Kidney (tissue), 22 donors: ENCODE measurements at places on chromosomes 7 and 10. TPM values are rescaled to one million over a fixed set of nuclear protein-coding genes. Genes with fewer than 3 reads are reported as not detected.

- no peak for DNase-seq
Observed at GRCh38 chr10:132413226-132414205, 16.5 kb downstream of the PWWP2B start.

DNA sequence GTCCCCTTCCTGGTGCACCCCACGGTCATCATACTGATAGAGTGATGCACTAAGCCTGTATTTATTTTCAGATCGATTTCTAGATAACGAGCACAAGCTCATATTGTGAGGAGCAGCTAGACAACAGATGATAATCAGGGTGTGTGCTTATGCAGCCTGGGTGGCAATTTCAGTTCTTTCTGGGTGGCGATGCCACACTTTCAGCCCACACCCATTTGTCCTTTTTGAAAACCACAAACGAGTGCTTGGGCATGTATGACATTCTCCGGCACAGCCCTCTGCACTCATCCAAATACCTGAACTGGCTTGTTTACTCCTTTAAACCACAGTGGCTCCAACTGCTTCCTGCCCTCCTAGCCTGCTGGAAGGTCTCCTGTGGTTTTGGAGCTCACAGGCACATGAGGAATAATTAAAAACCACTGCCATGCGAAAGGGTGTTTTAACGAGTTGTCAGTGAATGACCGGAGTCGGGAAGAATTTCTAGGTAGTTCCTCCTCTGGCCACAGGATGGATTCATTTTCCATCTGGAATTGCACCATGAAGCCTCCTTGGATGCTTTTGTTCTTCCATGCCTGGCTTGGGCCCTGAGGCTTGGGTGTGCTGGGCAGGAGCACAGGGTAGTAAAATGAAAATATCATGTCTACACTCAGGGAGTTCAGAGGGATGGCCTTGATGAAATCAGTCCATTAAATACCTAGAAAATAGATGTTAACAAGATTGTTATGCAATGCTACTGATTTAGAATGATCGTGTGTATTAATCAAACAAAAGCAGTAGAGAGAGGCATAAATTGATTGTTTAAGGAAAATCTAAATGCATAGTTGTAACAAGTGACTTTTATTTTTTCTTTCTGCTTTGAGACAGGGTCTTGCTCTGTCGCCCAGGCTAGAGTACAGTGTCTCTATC lies 52.4 kb upstream of the ITGB1 start:
- no peak for DNase-seq

UPK3B gene
- total RNA-seq, result 1.9 TPM

NPY4R2 gene
- not detected for total RNA-seq

HOXA5 gene
- 38.0 TPM for total RNA-seq

SYNPO2L gene
- total RNA-seq, result 0.38 TPM

SYPL1 gene
- 111 TPM for total RNA-seq

DNA sequence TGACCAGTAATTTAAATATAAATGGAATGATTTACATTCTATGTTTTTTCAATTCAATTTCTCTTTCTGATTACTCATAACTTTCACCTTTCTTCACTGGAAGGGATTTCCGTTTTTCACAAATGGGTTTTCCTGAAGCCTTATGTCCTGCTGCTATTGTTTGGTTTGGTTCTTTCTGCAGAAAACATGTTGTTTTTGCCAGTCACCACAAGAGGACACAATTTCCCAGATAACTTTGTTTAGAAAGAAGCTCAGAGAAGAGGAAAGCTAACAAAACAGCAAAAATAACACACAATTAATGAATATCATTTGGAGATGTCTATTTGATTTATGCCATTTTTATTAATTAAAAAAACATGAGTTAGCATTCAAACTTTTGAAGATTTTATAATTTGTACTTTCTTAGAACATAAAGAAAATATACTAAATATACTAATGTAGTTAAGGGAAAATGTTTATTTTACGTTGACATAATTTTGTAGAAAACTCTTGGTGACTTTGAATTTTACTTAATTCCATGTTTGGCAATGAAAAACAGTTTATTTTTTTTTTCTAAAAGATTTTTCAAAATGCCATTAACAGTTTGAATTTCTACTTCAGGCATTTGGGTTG lies 4.6 kb upstream of the TWIST1 start:
- DNase-seq, result no peak

DNA sequence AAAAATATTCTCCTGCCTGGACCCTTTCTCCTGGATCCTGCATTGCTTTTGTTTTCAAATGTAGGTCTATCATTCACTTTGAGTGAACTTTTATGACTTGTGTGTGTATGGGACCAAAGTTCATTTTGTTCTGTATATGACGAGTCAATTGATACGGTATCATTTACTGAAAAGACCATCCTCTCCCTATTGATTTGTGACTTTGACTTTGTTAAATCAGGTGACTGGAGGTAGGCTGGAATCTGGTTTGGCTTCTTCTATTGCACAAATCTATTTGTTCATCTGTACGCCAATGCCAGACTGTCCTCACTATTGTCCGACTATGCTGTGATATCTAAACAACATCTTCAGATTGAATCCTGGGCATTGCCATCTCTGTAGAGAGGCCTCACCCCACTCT lies 5.3 kb upstream of the ARMS2 start:
- no peak for DNase-seq

DNA sequence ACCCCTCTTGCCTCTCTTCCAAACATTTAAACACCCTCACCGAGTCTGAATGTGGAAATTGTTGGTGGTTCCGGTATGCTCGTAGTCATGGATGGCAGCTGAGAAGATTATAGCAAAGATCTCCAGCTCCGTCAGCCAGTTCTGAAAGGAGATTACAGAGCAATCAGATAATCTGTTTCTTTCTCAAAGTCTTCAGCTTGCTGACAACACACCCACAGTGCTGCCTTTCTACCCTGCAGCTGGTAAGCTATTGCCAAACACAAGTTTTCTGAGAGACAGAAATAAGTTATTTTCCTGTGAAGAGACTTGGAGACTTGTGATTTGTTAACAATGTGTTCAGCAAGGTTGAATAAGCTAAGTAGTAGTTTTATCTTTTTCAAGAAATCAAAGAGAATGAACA lies 163.6 kb downstream of the PPP1R17 start:
- DNase-seq, result no peak

HEPACAM2 gene
- 2.5 TPM for total RNA-seq

- DNase-seq, result no peak
Observed at GRCh38 chr7:33251301-33251700, 121.9 kb downstream of the BBS9 start.

- no peak for DNase-seq
Observed at GRCh38 chr7:47738563-47739166, 156.8 kb upstream of the TNS3 start.

- DNase-seq, result no peak
Observed at GRCh38 chr7:134709197-134709596, 62.5 kb downstream of the BPGM start.

- DNase-seq, result no peak
Observed at GRCh38 chr7:14937581-14937980, 35.0 kb upstream of the DGKB start.

GRCh38 chr10:46555366-46555712 lies 1.1 kb downstream of the GPRIN2 start:
- DNase-seq, result no peak

GRM3 gene
- not detected for total RNA-seq

- DNase-seq, result no peak
Observed at GRCh38 chr10:86017841-86018734, 348.5 kb downstream of the GRID1 start.

- DNase-seq, result no peak
Observed at GRCh38 chr7:36265680-36266079, 112.6 kb downstream of the EEPD1 start.

- no peak for DNase-seq
Observed at GRCh38 chr10:52563360-52563759, 209.2 kb downstream of the MBL2 start.

- DNase-seq, result peak; percentile 90
Observed at GRCh38 chr7:1290026-1290678, 57.5 kb downstream of the UNCX start.

COL13A1 gene
- total RNA-seq, result 5.2 TPM

VPS37D gene
- total RNA-seq, result 13.2 TPM

GRCh38 chr7:100929808-100930174 lies 19.5 kb upstream of the MUC3A start:
- no peak for DNase-seq

- no peak for DNase-seq
Observed at GRCh38 chr10:95026461-95026860, 42.8 kb downstream of the CYP2C8 start.

- peak; percentile 46 for DNase-seq
Observed at GRCh38 chr10:7199152-7199760, 211.6 kb downstream of the SFMBT2 start.

GHITM gene
- total RNA-seq, result 134 TPM

GRCh38 chr10:33965795-33966581 lies 631.5 kb upstream of the NRP1 start:
- no peak for DNase-seq

FGFR2 gene
- 59.4 TPM for total RNA-seq

- peak; percentile 69 for DNase-seq
Observed at GRCh38 chr10:128549101-128549608, 422.9 kb upstream of the MKI67 start.

AVPI1 gene
- total RNA-seq, result 10.7 TPM

DNA sequence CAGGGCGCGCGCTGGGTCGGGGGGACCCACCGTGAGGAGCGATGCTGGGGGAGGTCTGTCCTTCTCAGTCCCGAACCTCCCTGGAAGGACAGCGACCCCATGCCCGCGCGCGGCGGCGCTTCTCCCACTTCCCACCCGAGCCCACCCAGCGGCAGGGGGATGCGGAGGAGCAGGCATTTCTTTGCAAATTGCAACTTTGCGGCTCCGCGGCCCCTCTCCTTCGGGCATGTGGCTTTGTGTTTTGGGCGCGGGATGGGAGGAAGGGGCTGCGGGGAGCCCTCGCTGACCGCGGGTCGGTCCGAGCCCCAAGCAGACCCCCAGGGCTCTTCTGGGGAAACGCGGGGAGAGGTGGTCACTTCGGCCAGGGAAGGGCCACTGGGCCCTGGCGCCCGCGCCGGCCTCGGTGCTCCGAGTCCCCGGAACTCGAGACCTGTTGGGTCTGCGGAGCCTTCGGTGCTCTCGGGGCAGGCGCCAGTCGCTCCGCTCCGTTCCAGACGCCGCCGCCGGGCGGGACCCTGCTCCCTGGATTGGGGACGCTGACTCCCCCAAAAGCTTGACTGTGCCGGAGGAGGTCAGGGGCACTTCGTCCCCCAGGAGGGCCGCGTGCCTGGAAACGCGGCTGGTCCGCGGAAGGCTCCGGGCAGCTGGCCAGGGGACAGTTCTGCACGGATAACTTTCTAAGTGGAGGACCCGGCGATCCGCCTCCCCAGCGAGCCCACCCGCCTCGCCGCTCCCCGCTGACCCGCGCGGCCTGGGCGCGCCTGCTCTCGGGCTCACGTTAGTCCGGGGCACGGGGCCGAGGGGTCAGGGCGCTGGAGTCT lies 164.2 kb upstream of the DPP6 start:
- DNase-seq, result peak; percentile 67
